Activated T-cell treated with anti-CD3 and anti-CD28 coated beads, Interleukin-2, amount 50 U/mL, for 48 hours (primary cell): ENCODE measurements at places on chromosomes 13 and 19.

DNA sequence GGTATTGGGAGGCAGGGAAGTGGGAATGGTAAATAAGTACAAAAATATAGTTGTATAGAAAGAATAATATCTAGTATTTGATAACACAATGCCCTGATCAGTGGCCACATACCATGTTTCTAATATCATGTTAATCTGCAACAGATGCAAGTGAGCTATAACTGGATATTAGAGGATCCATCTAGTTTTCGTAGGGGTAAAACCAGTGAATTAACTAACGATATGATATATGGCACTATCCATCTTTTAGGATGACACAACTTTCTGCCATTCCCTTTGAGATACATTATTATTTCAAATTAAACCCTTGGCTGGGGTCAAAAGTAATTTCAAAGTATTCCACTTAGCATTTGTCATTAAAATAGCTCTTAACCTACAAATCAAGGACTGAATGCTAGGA, 1686.2 kb downstream of the SLITRK1 start:
- DNase-seq: no peak

DNA sequence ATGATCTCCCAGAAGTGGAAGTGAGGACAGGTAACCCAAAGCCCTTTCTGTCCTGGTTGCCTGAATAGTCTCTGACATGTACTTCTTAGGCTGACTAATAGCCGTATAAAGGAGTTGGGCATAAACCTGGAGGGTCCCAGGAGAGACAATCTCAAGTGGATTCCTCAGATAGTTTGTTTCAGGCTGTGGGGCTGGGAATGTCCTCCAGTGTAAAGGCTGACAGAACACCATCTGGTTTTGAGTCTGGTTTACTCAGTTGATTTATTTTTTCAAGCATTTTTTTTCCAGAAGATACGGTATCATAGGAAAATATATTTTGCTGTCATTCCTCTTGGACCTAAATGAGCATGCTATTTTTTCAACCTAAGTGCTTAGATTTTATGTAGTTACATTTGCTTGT, 15.2 kb downstream of the HTR2A start:
- DNase-seq: no peak

DNA sequence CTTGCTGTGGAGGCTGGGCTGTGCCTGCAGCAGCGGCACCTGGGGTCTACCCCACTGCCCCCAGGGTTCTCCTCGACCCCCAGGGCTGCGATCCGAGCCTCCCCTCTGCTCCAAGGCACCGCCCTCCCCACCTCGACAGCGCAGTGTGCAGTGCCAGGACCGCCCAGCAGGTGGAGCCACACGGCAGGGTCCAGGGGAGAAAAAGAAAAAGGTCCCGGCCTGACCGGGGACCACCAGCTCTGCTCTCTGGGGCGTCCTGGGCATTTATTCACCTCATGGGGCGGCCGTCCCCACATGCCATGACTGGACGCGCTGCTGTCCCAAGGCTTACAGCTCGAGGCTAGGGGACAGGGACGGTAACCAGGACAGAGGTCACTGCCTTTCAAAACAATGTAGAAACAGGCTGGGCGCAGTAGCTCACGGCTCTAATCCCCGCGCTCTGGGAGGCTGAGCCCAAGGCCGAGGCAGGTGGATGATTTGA, 10.6 kb downstream of the REXO1 start:
- peak; percentile 83 for DNase-seq

DNA sequence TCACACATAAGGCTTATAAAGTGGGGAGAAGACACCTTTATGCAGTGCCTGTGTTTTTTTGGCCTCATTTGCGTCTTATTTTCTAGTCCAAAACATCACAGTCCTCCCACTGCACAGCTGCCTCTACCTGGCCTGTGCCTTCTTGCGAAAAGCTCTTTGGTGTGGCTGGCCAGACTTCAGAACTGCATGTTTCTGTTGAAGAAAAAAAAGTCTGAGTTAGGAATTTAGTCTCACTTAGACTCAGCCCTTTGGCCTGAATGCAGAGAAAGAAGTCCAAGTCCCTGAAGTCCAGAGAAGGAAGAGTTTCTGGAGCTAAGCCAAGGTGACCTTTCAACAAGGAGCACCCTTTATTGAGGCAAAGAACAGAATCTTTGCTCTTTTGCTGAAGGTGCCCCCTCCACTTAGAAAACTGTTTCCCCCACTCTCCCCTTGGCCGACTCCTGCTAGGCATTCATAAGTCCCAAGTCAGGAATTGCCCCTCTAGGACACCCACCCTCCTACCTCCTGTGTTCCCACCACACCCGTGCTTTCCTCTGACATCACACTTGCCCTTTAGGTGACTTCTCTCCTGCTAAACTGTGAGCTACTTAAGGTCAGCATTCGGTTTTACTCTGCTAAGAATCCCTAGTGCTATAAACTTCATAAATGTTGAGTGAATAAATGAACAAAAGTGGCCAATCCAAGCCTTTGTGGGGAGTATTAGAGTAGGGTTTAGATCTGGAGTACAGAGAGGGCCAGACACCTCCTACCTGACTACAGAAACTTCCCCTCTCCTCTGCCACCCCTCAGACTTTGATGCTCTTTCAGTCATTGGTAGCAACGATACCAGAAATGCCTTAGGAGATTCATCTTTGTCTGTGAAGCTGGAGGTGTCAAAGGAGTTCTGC, 226.8 kb downstream of the LACC1 start:
- no peak for DNase-seq

- no peak for DNase-seq
Observed at GRCh38 chr19:42178791-42179674, 38.4 kb downstream of the DEDD2 start.

DNA sequence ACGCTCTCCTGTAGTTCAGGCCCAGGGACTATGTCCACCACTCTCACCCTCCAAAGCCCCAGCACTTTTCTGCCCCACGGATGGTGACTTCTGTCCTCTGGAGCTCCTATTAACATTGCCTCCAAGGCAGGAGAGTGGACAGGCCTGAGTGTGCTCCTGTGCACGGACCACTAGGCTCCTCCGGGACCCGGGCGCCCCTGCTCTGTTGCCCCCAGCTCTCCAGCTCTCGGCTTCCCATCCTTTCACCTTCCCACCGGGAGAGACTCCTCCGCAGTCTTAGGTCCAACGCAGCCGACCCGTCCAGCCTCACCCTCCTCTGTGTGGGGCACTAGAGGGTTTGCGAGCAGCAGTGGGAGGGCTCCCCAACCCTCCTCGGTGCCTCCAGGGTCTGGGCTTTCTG, 30.4 kb downstream of the CAPN12 start:
- no peak for DNase-seq

GRCh38 chr13:30371649-30372265, 50.5 kb upstream of the UBE2L5 start:
- DNase-seq: peak; percentile 71

- DNase-seq: no peak
Observed at GRCh38 chr19:46622118-46622446, 2.8 kb downstream of the PTGIR start.

- no peak for DNase-seq
Observed at GRCh38 chr19:31377736-31378135, 28.5 kb upstream of the TSHZ3 start.

DNA sequence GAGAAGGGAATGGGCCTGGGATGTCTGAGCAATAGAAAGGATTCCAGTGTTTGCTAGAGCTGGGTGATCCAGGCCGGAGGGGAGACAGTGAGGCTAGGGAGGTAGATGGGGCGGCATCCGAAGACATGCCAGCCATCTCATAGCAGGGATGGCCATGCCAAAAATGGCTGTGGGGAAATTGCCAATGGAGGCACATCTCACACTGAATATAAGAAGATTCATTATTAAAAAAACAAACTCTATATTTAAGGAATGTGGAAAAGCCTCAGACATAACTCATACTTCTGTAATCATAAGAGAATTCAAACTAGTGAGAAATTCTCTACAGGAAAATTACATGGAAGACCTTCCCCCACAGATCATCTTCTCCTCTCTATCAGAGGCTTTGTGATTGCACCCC, 289.2 kb downstream of the FGF9 start:
- DNase-seq: no peak

GRCh38 chr19:5803752-5804515, 933 bp upstream of the NRTN start:
- DNase-seq: peak; percentile 99

DNA sequence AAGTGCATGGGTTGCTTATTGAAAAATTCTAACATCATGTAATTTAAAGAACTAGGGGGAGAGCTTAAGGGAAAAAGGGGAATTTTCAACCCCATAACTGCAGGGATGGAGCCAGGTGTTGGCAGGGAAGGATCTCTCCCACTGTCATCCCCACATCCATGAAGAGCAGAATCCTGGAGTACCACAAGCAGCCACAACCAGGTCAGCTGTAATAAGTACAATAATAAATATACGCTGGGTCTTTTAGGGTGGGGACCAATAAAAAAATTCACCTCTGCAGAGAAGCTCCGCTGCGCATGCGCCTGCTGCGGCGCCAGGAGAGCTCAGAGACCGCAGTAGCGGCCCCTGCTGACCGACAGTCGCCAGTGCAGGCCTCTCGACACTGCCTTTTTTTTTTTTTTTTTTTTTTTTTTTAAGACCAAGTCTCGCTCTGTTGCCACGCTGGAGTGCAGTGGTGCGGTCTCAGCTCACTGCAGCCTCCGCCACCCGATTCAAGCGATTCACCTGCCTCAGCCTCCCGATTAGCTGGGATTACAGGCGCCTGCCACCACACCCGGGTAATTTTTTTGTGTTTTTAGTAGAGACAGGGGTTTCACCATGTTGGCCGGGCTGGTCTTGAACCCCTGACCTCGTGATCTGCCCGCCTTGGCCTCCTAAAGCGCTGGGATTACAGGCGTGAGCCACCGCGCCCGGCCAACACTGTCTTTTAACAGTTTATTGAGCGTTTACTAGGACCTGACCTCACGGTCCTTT, 2.5 kb upstream of the EEF2 start:
- peak; percentile 87 for DNase-seq

DNA sequence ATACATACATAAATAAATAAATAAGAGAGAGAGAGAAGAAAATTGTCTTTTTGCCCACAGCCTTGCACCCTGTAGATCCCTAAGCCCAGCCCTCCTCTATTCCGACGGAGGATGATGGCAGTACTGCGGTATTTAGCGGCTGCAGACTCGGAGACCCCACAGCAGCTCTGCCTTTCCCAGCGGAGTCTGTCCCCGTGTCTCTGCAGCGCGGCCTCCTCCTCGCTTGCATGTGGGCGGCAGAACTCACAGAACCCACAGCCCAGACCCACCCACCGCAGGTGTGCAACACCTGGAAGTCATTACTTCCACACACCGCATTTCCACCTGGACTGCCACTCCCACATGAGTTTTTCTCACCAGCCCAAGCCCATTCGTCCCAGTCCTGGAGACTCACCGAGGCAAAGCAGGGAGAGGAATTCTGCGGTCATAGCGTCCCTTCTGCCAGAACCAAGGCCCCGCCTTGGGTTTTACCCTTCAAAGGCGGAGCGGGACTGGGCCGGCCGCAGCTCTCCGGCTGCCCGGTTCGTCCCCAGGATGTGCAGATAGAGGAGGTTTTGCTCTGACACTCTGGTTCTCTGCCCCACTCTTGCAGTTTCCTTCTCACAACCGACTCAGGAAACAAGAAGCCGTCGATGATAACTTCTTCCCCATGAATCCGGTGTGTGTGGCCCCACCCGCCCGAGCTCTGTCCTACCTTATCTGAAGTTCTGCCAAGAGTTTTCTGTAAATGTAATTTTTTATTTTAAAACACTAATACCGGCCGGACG, at the start of gene VSTM1:
Gene VSTM1 (minus strand): TSS at position 548 of the 767 bp plus-strand sequence. CDS start 120 bp downstream, at position 428.
- no peak for DNase-seq

DNA sequence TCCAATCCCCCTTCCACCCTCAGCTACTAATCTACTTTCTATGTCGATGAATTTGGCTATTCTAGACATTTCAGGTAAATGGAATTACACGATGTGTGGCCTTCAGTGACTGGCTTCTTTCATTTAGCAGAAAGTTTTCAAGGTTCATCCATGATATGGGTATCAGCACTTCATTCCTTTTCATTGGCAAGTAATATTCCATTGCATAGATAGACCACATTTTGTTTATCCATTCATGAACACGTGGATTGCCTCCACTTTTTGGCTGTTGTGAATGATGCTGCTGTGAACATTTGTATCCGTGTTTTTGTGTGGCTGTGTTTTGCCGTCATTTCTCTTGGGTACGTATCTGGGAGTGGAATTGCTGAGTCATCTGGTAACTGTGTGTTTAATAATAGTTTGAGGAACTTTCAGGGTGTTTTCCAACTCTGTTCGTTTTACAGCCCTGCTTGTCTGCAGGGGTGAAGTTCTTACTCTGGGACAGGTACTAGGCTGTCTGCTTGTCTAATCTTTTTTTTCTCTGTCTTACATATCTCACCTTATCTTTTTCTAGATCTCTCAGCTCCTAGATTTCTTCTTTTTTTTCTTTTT, 32.5 kb downstream of the MARK4 start:
- no peak for DNase-seq

DNA sequence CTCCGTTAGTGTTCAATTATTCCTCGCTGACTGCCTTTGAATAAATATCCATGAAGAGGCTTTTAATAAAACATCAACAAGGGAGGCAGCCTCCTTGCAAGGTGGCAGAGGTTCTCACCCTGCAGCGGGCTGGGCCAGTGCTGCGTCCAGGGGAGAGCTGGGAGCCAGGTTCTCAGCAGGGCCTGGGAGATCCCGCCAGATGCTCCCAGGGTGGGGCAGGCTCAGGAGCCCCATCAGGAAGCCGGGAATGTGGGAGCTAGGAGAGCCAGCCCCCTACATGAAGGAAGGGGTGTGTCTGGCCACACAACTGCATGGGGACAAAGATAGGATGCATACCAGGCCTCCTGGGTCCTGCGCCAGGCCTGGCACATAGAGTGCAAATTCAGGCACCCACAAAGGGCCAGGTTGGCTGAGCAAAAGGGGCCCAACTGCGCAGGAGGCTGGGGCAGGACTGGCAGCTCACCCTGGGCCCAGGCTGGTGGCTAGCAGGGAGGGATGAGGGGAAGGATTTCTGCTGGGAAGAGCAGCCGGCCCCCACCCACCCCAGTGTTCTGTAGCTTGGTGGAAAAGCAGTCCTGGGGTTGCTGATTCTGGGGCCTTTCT, 22.8 kb downstream of the VSTM2B start:
- DNase-seq: no peak
